ENCODE measurements at places on chromosomes 12 and 14.

GRCh38 chr12:99142651-99143050, 497.6 kb downstream of the APAF1 start:
- DNase-seq, result no peak

GRCh38 chr14:99029145-99029915, 242.7 kb downstream of the BCL11B start:
- DNase-seq, result no peak

DNA sequence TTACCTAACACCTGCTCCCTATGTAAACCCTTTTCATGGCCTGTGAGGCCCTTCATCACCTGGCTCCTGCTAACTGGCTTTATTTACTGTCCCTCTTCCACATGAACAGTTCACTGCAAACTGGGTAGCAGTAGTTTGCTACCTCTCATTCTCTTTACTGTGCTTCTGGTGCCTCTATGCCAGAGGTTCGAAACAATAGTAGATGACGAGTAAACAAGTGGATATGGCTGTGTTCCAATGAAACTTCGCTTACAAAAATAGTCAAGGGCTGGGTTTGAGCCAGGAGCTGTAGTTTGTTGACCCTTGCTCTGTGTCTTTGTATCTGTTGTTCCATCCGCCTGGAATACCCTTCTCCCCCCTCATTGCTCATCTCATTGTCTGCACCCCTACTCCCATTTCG, 233.6 kb upstream of the RMST start:
- no peak for DNase-seq

DNA sequence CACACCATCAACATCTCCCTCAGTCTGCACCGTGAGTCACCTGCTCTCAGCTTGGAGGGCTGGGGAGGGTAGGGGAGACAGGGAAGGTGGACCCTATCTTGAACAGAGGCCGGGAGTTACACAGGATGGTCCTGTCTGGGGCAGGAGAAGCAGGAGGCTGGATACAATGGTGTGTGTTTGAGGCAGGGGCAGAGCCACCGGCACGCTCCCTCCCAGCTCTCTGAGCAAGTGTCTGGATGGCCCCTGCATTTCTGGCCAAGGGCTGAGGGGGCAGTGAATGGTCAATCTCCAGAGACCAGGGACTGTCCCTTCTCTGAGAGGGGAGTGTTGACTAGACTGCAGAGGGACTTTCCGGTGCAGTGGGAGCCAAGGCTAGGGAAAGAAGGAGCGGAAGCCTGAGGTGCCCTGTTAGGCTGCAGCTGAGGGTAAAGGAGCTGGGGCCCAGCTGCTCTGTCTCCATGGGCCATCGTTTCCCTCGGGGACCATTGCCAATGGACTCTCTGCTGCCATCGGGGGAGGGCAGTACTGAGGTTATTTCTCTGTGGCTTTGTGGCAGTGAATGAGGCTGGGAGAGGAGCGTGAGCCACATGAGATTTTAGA, 1.9 kb downstream of the LRP1-AS start:
- no peak for DNase-seq

DNA sequence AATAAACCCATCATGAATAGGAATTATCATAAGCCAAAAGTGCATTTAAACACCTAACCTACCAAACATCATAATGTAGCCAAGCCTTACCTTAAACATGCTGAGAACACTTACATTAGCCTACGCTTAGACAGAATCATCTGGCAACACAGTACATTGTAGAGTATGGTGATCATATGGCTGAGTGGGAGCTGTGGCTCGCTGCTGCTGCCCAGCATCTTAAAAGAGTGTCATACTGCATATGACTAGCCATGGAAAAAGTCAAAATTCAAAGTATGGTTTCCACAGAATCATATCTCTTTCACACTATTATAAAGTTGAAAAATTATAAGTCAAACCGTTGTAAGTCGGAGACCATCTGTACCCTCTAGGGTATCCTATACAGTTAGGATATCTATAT, 32.0 kb upstream of the PRPF39 start:
- DNase-seq, result no peak

GRCh38 chr12:116980083-116980482, 69.3 kb downstream of the FBXW8 start:
- no peak for DNase-seq

DNA sequence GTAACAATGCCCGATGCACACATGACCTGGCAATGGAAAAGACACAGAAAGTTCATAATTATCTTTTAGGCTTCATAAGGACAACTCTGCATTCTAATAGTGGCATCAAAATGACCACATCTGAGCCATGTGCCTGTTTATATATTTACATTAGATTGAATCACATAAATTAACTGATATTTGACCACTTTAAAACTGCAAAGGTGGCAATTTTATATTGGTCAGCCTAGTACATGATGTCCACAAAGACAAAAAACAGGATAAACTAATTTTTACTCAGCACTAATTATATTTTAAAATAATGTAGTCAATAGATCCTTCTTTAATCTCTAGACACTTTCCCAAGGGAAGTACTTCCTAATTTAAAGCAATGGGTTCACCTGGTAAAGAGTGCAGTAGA, 12.0 kb upstream of the OVCH1 start:
- no peak for DNase-seq

- no peak for DNase-seq
Observed at GRCh38 chr12:4454315-4454860, 8.8 kb upstream of the FGF6 start.

GRCh38 chr12:65858831-65859230, 34.5 kb downstream of the HMGA2 start:
- no peak for DNase-seq

DNA sequence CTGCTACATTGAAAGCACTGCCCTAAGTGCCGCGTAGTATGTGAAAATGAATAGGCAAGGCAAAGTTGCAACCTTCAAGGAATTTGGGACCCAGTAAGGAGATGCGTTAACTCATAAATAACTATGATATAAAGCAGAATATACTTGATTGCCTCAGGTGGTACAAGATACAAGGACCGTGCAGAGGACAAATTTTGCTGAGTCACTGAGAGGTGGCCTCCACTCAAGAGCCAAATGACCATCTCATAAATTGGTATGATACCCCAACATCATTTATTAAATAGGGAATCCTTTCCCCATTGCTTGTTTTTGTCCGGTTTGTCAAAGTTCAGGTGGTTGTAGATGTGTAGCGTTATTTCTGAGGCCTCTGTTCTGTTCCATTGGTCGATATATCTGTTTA, 35.7 kb downstream of the IGF1 start:
- DNase-seq, result no peak

DNA sequence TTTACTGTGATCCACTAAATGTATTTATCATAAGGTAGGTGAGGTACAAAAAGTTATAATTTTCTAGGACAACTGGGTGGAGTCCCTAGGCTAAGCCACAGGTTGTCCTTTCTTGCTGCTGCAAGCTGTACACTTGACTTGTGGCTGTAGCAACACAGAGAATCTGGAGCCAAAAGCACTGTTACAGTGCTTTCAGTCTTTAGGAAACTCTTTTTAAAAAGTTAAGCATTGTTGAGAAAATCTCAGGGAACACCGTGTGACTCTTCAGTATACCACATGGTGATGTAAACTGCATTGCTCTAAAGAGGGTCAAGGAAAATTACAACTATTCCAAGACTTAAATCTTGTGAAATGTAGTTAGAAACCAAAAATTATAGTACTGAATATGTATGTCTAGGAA, 11.4 kb downstream of the SLC15A5 start:
- DNase-seq, result no peak

- no peak for DNase-seq
Observed at GRCh38 chr14:95157048-95157326, 342 bp downstream of the DICER1 start.

DNA sequence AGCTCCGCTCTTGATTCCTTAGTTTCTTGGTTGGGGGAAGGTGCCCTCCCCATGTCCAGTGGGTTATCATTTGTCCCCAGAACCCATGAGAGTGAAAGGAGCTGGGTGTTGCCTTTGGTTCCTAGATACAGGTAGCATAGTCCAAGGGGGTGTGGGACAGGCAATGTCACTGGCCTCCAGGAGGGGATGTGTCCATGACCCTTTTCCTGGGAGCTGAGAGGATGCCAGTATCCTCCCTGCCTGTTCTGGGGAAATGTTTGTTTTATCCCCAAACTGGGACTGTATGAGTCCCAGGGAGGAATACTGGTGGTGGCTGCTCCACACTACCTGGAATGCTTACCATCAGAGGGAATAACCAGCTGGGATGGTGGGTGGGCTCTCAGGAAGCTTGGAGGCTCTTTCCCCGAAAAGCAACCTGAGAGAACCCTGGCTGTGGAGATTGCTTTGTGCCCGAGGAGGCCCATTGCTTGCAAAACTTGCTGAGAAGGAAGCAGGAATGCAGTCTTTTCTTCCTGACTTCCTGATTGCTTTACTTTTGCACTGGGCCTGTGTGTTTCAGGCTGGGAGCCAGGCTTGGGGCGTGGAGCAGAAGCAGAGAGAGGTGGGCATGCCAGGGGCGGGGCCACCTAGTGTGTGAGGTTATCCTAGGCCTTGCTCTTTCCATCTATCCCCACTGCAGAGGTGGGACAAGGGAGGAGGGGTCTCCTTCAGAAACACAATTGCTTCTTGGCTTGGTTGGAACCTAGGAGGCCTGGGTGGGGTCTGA, 715 bp upstream of the SLC10A1 start:
- no peak for DNase-seq

DNA sequence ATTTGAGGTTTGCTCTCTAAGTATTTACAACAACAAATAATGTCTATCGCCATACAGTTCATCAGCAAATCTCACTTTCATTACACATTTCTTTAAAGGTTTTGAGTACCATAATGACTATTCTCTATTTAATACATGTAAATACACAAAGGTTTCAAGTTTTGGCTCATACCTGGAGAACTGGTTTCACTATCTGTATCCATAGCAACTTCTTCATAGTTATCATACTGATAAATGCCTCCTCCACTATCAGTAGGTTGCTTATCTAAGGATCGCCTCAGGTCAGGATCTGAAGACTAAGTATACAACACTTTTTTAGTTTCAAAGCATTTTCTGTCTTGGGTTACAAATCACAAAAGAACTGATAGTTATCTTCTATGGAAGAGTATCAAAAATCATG, 21.4 kb downstream of the ZFC3H1 start:
- DNase-seq, result no peak

DNA sequence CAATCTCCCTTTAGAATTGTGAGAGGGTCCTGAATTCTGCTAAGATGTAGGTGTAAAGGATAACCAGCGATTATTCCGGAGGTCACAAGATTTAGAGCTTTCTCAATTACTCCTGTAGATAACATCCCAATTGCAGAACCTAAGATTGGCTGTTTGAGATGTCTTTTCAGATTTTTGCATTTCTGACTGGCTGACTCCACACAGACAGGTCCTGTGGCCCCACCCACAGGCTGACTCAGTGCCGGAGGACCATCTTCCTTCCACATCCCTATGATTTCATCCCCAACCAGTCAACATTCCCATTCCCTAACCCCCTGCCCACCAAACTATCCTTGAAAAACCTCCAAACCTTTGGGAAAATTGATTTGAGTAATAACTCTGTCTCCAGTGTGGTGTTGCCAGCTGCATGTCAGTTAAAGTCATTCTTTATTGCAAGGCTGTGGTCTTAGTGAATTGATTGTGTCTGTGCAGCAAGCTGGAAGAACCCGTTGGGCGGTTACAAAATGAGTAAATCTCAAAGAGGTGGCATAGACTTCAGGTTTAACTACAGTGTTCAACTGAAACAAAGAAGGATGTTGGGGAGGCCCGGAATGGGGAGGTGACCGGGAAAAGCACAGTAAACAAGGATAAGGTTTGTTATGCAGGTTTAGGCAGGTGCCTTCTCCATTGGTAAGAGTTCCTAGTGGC, 10.6 kb downstream of the FNTB start:
- DNase-seq, result no peak

GRCh38 chr12:39804479-39804878, 184.9 kb upstream of the ABCD2 start:
- no peak for DNase-seq

GRCh38 chr14:70094631-70095030, 94.1 kb downstream of the SLC8A3 start:
- no peak for DNase-seq

GRCh38 chr12:93127582-93128331, 198.7 kb upstream of the EEA1 start:
- no peak for DNase-seq

DNA sequence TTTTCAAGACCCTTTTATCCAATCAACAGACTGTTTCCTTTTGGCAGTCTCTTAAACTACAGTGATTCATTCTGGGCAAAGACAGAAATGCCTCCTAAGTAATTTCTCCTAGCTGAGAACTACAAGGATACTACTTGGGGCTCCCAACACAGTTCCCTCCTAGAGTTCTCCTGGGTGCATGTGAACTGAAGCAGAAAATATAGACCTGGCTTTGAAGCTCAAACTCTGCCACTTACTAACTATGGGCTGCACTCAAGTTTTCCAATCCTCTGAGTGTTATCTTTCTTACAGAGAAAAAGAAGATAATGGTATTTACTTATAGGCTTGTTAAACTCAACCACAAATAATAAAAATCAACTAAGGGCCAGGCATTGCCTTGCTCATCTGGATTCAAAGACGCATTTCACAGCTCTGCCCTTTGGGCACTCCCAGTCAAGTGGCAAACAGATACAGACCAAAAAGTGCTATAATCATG, 97.6 kb downstream of the EFCAB11 start:
- no peak for DNase-seq

GRCh38 chr12:3820122-3820521, 53.1 kb downstream of the PARP11 start:
- no peak for DNase-seq

GRCh38 chr12:98352218-98352811, 163.1 kb upstream of the TMPO start:
- DNase-seq, result no peak

DNA sequence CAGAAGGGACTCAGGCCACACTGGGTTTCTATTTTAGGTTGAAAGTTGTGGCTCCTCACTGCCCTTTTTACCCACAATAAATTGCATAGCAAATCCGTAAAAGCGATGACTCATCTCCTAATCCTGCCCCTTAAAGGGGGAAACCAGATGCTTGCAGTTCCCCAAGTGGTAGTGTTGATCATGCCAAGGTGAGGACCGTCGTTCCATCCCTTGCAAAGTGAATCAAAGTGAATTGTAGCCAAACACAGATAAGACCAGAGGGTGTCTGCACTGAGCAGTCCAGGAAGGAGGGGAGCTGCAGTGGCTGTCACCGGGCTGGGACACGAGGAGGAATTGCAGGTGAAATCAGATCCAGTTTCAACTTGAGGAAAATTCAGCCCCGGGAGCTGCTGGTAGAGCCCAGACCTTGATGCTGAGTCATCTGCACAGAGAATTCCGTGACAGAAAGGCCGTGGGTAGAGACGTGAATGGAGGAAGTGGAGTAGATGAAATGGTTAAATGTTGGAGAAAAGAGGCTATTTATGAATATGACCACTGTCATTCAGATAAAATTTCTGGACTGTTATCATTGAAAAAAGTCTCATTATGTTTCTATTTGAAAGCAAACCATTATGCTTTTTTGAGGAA, 44.2 kb upstream of the MMP17 start:
- DNase-seq, result no peak

- DNase-seq, result no peak
Observed at GRCh38 chr12:117646520-117646919, 285.1 kb upstream of the NOS1 start.

- DNase-seq, result no peak
Observed at GRCh38 chr12:14611640-14612203, 44.0 kb upstream of the PLBD1 start.

GRCh38 chr12:19323805-19324204, 115.5 kb upstream of the AEBP2 start:
- no peak for DNase-seq
